ENCODE measurements at places on chromosomes 7 and 10.
A peak's percentile ranks its signal among the peaks of the same experiment; 100 is the strongest.

- DNase-seq, result peak; percentile 54
Observed at GRCh38 chr10:28925121-28925663, 247.9 kb downstream of the BAMBI start.

- no peak for DNase-seq
Observed at GRCh38 chr10:130954326-130954905, 357.1 kb downstream of the TCERG1L start.

GRCh38 chr10:3776796-3777571 lies 8.0 kb downstream of the KLF6 start:
- DNase-seq, result no peak

- DNase-seq, result no peak
Observed at GRCh38 chr7:39406467-39406866, 159.7 kb upstream of the YAE1 start.

- no peak for DNase-seq
Observed at GRCh38 chr10:89215511-89215910, 8.4 kb upstream of the CH25H start.

- no peak for DNase-seq
Observed at GRCh38 chr10:79145517-79146470, 77.0 kb downstream of the ZMIZ1 start.

- DNase-seq, result no peak
Observed at GRCh38 chr10:27558612-27559020, 54.5 kb downstream of the RAB18 start.

GRCh38 chr7:12138421-12138820 lies 72.7 kb upstream of the TMEM106B start:
- no peak for DNase-seq
